Calu3 (cell line): ENCODE measurements at places on chromosomes 11 and 22. TPM values are rescaled to one million over a fixed set of nuclear protein-coding genes. Genes with fewer than 3 reads are reported as not detected.

DNA sequence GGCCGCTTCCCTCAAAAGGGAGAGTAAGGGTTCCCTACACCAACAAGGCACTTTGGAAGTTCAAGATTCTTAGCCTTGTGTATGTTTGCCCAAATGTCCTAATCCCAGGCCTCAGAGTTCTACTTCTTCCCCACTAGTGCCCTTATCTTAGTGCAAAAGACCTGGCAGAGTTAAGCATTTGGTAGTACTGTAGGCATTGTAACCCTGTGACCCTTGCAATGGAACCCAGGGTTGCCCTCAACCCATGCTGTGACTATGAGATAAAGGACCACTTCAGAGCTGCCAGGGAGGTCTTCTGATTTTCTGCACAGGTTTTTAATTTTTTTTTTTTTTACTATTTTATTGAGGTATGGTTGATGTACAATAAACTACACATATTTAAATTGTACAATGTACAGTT lies 65.1 kb downstream of the C11orf65 start:
- H3K27me3 ChIP-seq = no peaks in the 10 kb centered on the region
- no peak overlapping the region for H3K4me3 ChIP-seq
- no peak for DNase-seq
- H3K36me3 ChIP-seq = no peaks in the 10 kb centered on the region
- no peaks in the 10 kb centered on the region for H3K4me1 ChIP-seq

DNA sequence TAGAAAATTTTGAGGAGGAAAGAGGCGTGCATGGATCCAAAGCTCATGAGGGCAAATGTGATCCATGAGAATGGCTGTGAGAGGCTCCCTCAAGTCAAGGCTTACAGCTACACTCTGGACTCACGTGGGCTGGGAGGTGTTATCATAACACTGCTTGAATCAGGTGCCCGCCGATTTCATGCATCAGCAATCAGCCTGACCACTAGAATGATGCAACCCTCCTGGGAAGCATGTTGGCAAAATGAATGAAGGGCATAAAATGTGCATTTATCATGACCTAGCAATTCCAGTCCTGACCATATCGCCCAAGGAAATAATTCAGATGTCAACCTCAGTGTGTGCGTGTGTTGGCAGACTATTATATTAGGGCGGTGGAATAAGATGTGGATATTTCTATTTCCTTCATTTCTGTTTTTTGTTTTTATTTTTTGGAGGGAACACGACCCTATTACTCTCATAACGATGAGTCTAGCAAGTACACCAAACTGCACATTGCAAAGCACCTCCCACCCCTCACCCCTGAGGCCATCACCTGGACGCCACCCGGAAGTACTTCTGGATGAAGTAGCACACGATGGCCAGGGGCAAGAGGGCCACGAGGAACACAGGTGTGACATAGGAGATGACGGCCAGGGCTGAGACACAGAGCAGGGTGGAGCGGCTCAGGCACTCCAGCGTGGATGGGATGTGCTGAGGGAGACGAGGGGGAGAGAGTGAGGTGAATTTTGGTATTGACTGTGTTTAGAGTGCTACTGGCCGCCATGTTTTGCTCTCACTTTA lies 15.7 kb upstream of the KCNJ11 start:
- no peaks in the 10 kb centered on the region for H3K27me3 ChIP-seq
- no peak overlapping the region for H3K27ac ChIP-seq
- no peak for DNase-seq
- no peak overlapping the region for H3K4me3 ChIP-seq

PYGM gene
- total RNA-seq = 1.4 and 1.8 TPM in 2 replicates

DNA sequence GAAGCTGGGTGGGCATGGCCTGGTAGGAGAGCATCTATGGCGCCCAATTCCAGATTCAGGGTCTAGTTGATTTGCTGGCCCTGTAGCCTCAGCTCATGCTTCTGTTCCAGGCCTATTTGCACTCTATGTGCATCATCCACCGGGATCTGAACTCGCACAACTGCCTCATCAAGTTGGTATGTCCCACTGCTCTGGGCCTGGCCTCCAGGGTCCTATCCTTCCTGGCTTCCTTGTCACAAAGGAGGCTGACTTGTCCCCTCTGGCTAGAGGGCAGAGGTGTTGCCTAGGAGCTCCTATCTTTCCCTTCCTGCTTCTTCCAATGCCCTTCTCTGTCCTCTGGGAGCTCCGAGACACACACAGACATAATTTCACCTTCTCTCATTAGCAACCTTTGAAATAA lies 21.3 kb downstream of the PIK3IP1 start:
- no peak for DNase-seq
- peaks cover 24% of the 10 kb centered on the region for H3K4me1 ChIP-seq
- H3K27ac ChIP-seq = no peak overlapping the region
- H3K4me3 ChIP-seq = no peak overlapping the region

DNA sequence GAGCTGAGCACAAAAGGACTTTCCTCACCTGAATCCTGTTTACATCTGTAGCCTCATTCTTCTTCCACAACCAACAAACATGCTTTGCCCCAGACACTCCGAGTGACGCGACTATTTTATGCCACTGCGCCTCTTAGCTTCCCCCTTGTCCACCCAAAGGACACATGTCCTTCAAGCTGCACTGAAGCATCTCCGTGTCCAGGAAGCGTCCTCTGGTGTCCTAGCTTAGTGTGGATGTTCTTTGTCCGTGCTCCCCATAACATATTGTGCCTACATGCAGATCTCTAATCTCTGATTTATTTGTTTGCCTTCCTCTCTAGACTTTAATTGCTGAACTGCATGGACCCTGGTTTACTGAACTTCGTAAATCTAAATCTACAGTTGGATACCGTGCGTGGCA lies 20.1 kb upstream of the CECR2 start:
- H3K4me1 ChIP-seq = peaks cover 9% of the 10 kb centered on the region
- no peak overlapping the region for H3K27ac ChIP-seq
- no peak for DNase-seq
- no peak overlapping the region for H3K4me3 ChIP-seq
- peaks cover 40% of the 10 kb centered on the region for H3K27me3 ChIP-seq
- H3K36me3 ChIP-seq = no peaks in the 10 kb centered on the region

RASL10A gene
- 1.6 and 2.2 TPM in 2 replicates for total RNA-seq

CASP1 gene
- total RNA-seq = 10.1 and 13.5 TPM in 2 replicates

- no peaks in the 10 kb centered on the region for H3K27me3 ChIP-seq
- H3K4me3 ChIP-seq = no peak overlapping the region
- no peaks in the 10 kb centered on the region for H3K36me3 ChIP-seq
- H3K27ac ChIP-seq = no peak overlapping the region
- no peak for DNase-seq
Observed at GRCh38 chr11:100705447-100705846, 18.4 kb downstream of the ARHGAP42 start.

DNA sequence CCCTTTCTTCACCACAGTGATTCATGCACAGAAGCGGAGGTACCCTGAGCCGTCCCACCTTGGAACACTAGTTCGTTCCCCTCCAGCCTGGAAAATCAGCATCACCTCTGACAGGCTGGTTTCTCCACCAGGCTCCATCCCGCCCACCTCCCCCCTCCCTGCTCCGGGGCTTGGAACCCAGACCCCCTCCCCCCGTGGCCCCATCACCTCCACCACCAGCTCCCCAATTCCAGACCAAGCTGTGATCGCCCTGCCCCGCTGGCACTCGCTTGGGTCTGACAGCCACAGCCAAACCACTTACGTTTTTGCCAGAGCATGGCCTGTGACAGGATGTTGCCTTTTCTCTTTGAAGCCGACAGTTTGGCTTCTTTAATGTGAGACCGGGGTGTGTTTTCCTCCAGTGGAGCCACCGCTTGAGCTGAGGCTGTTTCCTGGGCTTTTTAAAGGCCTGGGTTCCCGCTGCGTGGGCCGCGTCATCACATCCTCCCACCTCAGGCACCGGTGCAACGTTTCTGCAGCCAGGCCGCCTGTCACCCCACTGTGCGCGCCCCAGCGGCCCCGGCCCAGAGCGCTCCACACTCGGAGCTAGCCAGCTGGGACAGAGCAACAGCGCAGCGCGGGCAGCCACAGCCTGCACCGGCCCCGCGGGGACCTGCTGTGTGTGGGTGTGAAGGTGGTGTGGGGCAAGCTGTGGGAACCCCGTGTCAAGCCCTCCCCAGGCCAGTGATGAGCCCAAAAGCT lies at the start of gene POU2AF1:
Gene POU2AF1 (minus strand): TSS at position 415 of the 741 bp plus-strand sequence. CDS start 98 bp downstream, at position 317.
- no peak within 1 kb of the TSS for H3K4me3 ChIP-seq
- H3K27me3 ChIP-seq = no peaks in the 10 kb centered on the region
- no peaks in the 10 kb centered on the region for H3K36me3 ChIP-seq

DNA sequence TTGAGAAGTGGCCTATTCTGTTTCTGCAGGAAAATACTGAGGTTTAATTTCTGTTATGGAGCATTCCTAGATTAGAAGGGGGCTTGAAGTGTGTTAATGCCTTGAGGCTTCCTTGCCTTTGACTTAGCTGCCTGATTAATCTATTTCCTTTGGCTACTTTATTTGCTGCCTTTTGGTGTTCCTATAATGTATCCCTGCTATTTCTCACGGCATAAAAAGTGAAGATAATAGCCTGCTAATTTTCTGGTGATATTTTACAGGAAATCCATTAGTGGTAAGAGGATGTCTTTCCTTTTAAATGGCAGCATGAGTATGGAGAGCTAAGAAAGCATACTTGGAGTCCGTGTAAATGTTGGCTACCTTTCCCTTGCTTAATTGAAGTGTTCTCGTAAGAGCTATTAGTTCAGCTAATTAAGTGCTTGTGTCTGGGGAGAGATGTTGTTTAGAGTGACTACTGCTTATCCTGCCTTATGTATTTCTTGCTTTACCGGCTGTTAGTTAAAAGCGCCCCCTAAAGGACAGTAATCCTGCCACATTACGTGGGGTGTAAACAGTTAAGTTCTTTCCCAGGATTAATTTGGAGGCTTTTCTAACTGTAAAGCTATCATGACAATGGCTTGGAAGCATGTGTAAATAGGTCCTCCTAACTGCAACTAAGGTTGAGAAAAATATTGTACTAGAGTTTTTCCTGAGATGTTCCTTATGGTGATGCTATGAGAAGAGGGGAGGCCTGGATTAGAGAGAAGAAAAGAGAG lies 45.6 kb downstream of the ZNF280B start:
- peaks cover 66% of the 10 kb centered on the region for H3K27me3 ChIP-seq
- no peaks in the 10 kb centered on the region for H3K4me1 ChIP-seq
- H3K36me3 ChIP-seq = no peaks in the 10 kb centered on the region
- H3K4me3 ChIP-seq = no peak overlapping the region
- DNase-seq = no peak
